ENCODE measurements at places on chromosomes 16 and 17.

- no peak overlapping the region for H3K4me3 ChIP-seq
- peaks cover 8% of the 10 kb centered on the region for H3K36me3 ChIP-seq
- H3K4me1 ChIP-seq, result no peaks in the 10 kb centered on the region
- no peak overlapping the region for H3K27ac ChIP-seq
Observed at GRCh38 chr16:57165938-57166337, 19.9 kb downstream of the PSME3IP1 start.

DNA sequence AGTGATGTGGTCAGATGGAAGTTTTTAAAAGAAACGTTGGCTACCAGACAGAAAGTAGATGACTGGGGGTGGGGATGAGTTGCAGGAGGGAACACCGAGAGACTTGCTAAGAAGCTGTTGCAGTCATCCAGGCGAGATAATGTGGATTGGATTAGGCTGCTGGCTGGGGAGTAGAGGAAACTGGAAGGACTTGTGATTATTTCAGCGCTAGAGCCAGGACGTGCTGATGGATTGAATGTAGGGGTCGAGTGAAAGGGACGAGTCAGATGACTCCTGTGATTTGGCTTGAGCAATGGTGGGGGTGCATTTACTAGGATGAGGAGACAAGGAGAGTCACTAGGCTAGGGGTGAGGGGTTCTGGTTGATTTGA, 88.5 kb downstream of the CLEC16A start:
- H3K36me3 ChIP-seq, result no peaks in the 10 kb centered on the region
- H3K27ac ChIP-seq, result peak overlapping the region; percentile 61
- H3K27me3 ChIP-seq, result no peaks in the 10 kb centered on the region
- DNase-seq, result peak; percentile 88
- peaks cover 32% of the 10 kb centered on the region for H3K4me1 ChIP-seq

- H3K4me1 ChIP-seq, result no peaks in the 10 kb centered on the region
- no peak overlapping the region for H3K4me3 ChIP-seq
- H3K27ac ChIP-seq, result no peak overlapping the region
Observed at GRCh38 chr16:86984991-86985647, 332.1 kb downstream of the C16orf95 start.

- no peak overlapping the region for H3K27ac ChIP-seq
- no peaks in the 10 kb centered on the region for H3K27me3 ChIP-seq
- DNase-seq, result no peak
- no peaks in the 10 kb centered on the region for H3K36me3 ChIP-seq
Observed at GRCh38 chr17:6313835-6314234, 121.1 kb downstream of the AIPL1 start.

- DNase-seq, result peak; percentile 85
- H3K36me3 ChIP-seq, result peaks cover 7% of the 10 kb centered on the region
- H3K4me1 ChIP-seq, result no peaks in the 10 kb centered on the region
- H3K4me3 ChIP-seq, result peak overlapping the region; percentile 86
- no peaks in the 10 kb centered on the region for H3K27me3 ChIP-seq
Observed at GRCh38 chr16:2752850-2753732, 653 bp downstream of the SRRM2 start.

DNA sequence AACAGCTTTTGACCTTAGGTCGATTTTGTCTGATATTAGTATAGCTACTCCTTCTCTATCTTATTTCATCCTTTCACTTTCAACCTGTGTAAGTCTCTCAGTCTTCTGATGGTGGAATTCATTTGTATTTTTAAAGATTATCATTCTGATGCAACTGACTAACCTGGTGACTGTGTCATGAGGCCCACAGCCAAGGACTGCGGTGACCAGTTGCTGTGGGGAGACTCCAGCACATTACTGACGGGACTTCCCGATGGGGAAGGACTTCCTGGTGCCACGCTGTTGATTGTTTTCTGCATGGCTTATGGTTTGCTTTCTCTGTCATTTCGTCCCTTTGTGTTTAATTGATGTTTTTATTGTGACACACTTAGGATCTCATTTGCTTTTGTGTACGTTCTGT, 34.2 kb downstream of the RMI2 start:
- no peaks in the 10 kb centered on the region for H3K27me3 ChIP-seq
- H3K27ac ChIP-seq, result no peak overlapping the region
- H3K36me3 ChIP-seq, result no peaks in the 10 kb centered on the region
- DNase-seq, result no peak
- H3K4me1 ChIP-seq, result no peaks in the 10 kb centered on the region

DNA sequence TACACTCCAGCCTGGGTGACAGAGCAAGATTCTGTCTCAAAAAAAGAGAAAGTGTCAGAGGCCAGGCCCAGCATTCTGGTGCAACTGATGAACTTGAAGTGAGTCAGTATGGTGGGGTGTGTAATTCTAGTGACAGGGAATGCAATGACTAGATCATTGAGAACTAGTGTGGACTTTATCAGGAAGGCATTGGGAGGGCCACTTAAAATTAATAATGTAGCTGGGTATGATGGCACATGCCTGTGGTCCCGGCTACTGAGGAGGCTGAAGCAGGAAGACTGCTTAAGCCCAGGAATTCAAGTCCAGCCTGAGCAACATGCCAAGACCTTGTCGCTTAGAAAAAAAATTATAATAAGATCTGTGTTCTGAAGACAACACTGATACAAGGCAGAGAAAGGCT, 90.8 kb downstream of the STX8 start:
- no peaks in the 10 kb centered on the region for H3K4me1 ChIP-seq
- H3K4me3 ChIP-seq, result no peak overlapping the region
- H3K27me3 ChIP-seq, result no peaks in the 10 kb centered on the region
- no peaks in the 10 kb centered on the region for H3K36me3 ChIP-seq
- no peak overlapping the region for H3K27ac ChIP-seq

GRCh38 chr17:77681861-77682260, 276.6 kb upstream of the TNRC6C start:
- peaks cover 12% of the 10 kb centered on the region for H3K27me3 ChIP-seq
- no peaks in the 10 kb centered on the region for H3K36me3 ChIP-seq
- H3K4me1 ChIP-seq, result no peaks in the 10 kb centered on the region
- DNase-seq, result peak; percentile 8

- H3K36me3 ChIP-seq, result no peaks in the 10 kb centered on the region
- H3K27me3 ChIP-seq, result no peaks in the 10 kb centered on the region
- no peak overlapping the region for H3K4me3 ChIP-seq
- no peak for DNase-seq
- H3K27ac ChIP-seq, result no peak overlapping the region
Observed at GRCh38 chr16:12087901-12088421, 111.4 kb downstream of the SNX29 start.

GRCh38 chr17:59846394-59847165, 46.2 kb downstream of the TUBD1 start:
- no peak overlapping the region for H3K4me3 ChIP-seq
- H3K27ac ChIP-seq, result peak overlapping the region; percentile 90
- H3K36me3 ChIP-seq, result no peaks in the 10 kb centered on the region

DNA sequence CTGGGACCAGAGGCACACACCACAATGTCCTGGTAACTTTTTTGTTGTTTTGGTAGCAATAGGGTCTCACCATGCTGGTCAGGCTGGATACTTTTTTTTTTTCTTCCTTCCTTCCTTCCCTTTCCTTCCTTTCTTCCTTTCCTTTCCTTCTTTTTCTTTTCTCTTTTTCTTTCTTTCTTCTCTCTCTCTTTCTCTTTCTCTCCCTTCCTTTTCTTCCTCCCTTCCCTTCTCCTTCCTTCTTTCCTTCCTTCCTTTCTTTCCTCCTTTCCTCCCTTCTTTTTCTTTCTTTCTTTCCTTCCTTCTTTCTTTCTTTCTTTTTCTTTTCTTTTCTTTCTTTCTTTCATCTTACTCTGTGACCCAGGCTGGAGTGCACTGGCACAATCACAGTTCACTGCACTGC, 18.4 kb upstream of the ULK2 start:
- H3K4me1 ChIP-seq, result no peaks in the 10 kb centered on the region
- no peak overlapping the region for H3K27ac ChIP-seq
- DNase-seq, result no peak
- no peaks in the 10 kb centered on the region for H3K36me3 ChIP-seq
- no peaks in the 10 kb centered on the region for H3K27me3 ChIP-seq

DNA sequence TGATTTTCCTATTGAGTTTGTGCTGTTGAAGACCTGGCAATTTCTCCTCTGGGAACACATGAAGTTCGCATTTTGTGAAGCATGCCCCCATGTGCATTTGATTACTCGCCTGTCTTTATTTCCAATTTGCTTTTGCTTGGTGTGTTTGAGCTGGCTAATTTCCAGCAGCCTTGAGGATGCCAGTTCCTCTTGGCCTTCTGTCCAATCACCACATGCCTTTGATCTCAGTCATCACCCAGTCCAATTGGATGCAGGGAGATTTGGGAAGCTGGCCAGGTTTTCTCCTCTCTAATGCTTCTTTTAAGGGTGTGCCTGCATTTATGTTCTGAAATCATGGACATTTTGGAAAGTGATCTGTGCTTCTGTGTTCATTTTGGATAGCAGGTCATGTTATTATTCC, 3.8 kb upstream of the TMEM100 start:
- H3K27me3 ChIP-seq, result no peaks in the 10 kb centered on the region
- H3K36me3 ChIP-seq, result no peaks in the 10 kb centered on the region
- H3K4me1 ChIP-seq, result peaks cover 29% of the 10 kb centered on the region
- no peak overlapping the region for H3K4me3 ChIP-seq

- no peak for DNase-seq
- H3K36me3 ChIP-seq, result no peaks in the 10 kb centered on the region
- H3K4me1 ChIP-seq, result no peaks in the 10 kb centered on the region
- no peak overlapping the region for H3K27ac ChIP-seq
- H3K4me3 ChIP-seq, result no peak overlapping the region
- H3K27me3 ChIP-seq, result no peaks in the 10 kb centered on the region
Observed at GRCh38 chr16:25040543-25040942, 25.4 kb upstream of the ARHGAP17 start.

DNA sequence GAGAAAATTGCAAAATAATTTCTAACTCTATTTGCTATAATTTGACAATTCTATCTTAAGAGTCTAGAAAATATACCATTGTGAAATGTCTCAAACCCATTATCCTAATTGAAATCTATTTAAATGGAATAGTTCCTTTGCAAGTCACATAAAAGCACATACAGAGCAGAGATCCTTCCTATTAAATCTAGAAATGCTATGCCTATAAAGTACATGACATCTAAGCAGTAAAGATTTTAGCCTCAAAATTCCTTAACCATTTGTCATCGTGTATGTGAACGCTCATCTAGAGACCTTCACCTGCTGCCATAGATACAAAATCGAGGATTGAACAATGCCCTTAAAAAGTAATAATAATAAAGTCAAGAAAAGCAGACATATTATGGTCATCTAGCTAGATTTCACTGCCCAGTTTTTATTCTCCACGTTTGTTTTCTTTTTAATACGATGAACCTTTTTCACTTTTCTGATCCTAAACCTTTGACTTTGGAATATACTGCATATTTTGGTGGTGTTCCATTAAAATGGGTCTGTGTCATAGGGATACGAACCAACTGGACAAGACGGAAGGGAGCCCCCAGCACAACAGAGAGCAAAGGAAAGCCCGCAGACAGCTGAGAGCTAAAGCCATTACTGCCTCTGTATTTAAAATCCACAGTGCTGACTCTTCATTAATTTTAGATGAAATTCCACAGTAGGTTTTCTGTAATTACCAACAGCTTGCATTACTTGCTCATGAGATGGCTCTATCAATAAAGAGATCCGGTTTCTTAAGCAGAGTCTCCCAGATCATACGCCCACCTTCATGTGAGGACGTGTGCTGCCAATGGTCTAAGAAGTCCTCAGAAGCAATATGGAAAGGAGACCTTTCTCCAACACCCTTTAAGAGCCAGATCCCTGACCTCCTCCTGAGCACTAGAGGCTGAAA, 17.6 kb downstream of the TEX2 start:
- H3K4me3 ChIP-seq, result no peak overlapping the region
- DNase-seq, result peak; percentile 61
- no peak overlapping the region for H3K27ac ChIP-seq
